Memory B cell (primary cell): ENCODE measurements at places on chromosomes 11 and 22.
A peak's percentile ranks its signal among the peaks of the same experiment; 100 is the strongest.

DNA sequence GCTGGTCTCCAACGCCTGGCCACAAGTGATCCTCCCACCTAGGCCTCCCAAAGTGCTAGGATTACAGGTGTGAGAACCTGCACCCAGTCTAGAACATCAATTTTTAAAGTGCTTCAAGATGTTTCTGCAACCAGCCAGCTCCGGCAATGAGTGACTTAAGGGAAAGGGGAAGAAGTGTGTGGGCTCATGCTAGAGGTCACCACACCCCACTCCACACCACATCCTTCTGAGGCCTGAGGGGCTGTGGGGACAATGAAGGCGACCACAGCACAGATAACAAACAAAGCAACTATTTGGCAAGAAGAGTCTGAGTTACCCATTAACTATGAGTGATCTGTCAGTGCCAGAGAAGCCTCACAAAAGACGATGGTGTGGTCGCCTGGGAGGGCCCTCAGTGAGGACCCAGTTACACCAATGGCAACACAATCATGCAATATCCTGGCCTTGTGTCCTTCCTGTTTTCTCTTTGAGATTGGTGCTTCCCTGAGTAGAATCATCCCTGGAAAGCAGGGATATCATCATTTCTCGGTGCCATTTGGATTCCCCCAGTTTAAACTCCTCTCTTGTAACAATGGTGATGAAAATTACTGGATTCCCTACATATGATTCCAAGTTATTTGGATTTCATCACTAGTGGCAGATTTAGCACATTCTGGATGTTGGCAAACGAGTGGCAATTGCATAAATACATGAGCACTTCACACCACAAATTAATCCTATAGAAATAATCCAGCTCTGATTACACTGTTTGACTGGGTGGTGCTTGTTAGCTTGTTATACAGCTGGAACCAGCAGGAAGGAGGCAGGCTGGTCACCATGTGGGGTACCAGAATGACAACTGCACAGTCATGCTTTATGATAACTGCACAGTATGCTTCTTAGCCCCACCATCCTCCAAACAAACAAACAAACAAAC lies 18.4 kb downstream of the ABTB2 start:
- peaks cover 2% of the 10 kb centered on the region for H3K27me3 ChIP-seq
- H3K4me3 ChIP-seq = no peak overlapping the region
- peaks cover 8% of the 10 kb centered on the region for H3K4me1 ChIP-seq
- DNase-seq = no peak
- H3K36me3 ChIP-seq = no peaks in the 10 kb centered on the region
- H3K27ac ChIP-seq = no peak overlapping the region

DNA sequence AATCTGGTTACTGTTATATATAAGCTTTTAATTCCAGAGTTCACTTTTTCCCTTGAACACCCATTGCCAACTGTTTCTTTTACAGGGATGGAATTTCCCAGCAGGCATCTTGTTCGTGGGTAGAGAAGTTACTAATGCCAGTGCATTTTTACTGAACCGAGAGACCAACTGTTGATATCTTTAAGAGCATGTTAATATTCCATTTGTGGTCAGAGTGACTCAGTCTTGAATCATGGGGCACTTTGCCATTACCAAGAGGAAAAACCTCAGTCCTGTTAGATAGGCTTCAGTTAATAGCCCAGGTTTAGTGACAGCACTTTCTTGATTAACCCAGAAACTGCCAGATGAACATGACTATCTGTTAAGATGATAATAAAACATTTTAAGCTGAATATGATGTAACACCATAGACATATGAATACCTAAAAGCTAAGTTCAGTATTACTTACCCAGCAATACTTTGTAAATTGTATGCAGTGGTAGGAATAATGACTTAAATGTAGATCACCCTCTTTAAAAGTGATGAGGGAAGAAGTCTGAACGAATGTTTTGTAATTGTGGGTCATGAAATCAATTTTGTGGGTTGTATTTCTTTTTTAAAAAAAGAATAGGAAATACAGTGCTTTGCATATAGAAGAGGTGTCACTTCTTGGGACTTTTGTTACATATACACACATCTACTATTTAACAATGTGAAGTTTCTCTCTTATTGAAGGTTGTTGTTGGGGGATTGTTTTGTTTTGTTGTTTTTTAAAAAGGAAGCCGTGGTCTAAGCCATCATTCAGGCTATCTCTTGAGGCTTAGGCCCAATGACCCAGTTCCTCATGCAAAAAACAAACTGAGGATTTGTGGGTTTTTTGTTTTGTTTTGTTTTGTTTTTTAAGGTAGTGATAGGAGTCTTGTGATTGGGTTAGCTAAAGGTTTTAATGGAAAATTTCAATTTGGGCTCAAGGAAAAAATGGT lies 79.2 kb upstream of the GRIK4 start:
- H3K27me3 ChIP-seq = no peaks in the 10 kb centered on the region
- H3K27ac ChIP-seq = no peak overlapping the region
- no peaks in the 10 kb centered on the region for H3K4me1 ChIP-seq
- no peak overlapping the region for H3K4me3 ChIP-seq
- no peak for DNase-seq
- peaks cover 9% of the 10 kb centered on the region for H3K36me3 ChIP-seq

DNA sequence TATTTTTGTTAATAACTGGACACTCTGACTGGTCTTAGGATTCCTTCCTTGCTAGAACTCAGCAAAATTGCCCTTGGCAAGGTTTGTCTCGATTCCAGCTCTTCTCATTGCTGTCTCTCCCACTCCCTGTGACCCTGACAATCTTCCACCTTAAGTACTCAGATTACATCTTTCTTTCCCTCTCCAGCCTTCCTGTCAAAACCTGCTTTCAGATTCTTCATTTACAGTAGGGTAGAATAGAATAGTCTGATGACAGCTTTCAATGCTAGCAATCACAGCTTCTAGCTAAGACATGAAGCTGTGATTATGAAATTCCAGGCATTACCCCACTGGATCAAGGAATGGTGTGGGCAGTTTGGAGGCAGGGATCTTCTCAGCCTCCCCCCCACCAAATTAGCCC lies 39.2 kb upstream of the LMO2 start:
- no peaks in the 10 kb centered on the region for H3K36me3 ChIP-seq
- no peak overlapping the region for H3K4me3 ChIP-seq
- H3K27ac ChIP-seq = no peak overlapping the region

DNA sequence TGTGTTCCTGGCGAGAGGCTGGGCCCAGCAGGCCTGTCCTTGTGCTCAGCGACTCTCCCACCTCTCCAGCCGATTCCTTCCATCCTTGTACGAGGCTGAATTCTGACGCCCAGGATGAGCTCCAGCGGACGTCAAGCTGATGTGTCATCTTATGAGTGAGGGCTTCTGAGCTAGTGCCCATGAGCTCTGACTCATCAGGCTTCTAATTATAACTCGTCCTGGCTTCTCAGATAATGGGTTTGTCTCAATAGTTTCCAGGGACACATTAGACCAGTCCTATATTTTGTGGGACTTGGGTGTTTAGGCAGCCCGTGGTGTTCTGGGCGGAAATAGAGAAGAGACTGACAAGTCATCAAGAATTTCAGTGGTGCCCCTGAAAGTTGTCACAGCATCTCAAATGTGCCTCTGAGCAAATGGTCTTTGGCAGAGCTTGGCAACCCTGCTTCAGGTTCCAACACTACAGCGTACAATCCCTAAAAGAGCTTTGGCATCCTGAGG lies 108.2 kb upstream of the CD44 start:
- H3K27ac ChIP-seq = peak overlapping the region; percentile 75
- H3K27me3 ChIP-seq = no peaks in the 10 kb centered on the region
- peaks cover 24% of the 10 kb centered on the region for H3K4me1 ChIP-seq
- no peak for DNase-seq
- H3K36me3 ChIP-seq = peaks cover 2% of the 10 kb centered on the region

- H3K4me3 ChIP-seq = no peak overlapping the region
- peaks cover 6% of the 10 kb centered on the region for H3K27me3 ChIP-seq
- no peaks in the 10 kb centered on the region for H3K36me3 ChIP-seq
- DNase-seq = no peak
- H3K4me1 ChIP-seq = no peaks in the 10 kb centered on the region
- H3K27ac ChIP-seq = no peak overlapping the region
Measured at GRCh38 chr22:48975316-48975741, 852.3 kb downstream of the BRD1 start.

GRCh38 chr11:125995313-125995712 lies 49.5 kb downstream of the VSIG10L2 start:
- H3K36me3 ChIP-seq = no peaks in the 10 kb centered on the region
- peaks cover 5% of the 10 kb centered on the region for H3K4me1 ChIP-seq
- no peak overlapping the region for H3K27ac ChIP-seq
- H3K27me3 ChIP-seq = peaks cover 5% of the 10 kb centered on the region
- DNase-seq = no peak

DNA sequence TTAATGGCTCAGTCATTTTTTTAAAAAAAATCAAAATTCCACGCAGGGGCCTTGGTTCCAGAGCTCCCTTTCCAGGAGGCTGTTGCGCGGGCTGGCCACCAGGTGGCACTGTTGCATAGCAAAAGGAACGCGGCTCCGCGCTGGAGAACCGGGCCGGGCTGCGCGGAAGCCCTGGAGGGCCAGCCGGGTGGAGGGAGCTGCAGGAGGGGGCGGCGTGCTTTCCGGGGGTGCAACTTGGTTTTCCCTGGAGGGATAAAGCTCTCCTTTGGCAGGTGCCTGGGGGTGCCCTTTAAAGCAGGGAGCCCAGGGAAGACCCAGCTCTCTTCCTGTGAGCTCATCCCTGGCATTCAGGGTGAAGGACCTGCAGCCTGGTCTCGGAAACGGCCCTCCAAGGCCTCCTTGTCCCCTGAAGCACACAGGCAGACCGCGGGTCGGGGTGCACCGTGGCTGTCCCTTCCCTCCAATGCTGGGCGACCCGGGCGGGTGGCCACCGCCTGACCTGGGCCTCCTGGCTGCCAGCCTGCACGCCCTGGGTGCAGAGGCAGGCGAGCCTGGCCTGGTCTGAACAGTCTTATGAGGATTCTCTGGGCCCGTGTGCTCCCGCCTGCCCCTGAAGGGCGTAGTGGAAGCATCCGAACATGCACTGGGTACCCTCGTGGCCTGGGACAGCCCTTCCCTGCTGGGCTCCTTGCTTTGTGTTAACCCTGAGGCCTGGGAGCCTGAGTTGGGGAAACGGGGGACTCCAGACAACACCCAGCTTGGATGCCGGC lies 23.4 kb downstream of the KRTAP5-5 start:
- no peak overlapping the region for H3K4me3 ChIP-seq
- no peaks in the 10 kb centered on the region for H3K4me1 ChIP-seq
- H3K27me3 ChIP-seq = peaks cover 12% of the 10 kb centered on the region
- no peak overlapping the region for H3K27ac ChIP-seq

DNA sequence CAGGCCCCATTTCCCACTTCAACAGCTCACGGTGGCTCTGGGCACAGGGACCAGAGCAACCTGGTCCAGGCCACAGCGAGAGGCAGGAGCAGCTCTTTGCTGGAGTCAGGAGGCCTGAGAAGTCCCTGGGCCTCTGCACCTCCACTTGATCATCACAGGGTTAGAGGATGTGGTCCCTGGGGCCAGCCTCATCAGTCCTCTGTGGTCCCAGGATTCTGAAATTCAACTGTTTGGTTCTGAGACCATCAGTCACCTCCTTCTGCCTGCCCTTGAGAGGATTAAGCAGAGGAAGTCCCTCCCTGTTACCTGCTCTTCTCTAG lies 24.9 kb upstream of the CBX7 start:
- H3K4me3 ChIP-seq = no peak overlapping the region
- H3K27ac ChIP-seq = no peak overlapping the region
- H3K27me3 ChIP-seq = no peaks in the 10 kb centered on the region

DNA sequence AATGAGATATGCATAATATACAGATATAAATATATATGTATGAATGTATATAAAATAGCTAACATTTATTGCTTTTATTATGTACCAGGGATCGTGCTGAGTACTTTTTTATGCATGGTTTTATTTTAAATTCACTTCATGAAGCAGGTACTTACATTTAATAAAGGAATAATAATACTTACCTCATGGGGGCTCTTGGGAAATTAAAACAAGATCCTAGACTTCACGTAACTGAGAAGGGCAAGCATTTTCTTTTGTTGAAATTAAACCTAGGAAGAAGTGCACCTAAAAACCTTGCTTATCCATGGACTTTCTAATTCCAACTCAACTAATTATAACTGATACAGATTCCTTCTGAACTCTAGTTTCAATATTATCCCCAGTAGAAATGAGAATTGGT lies 40.0 kb upstream of the ABTB2 start:
- H3K27me3 ChIP-seq = peaks cover 13% of the 10 kb centered on the region
- H3K36me3 ChIP-seq = peaks cover 2% of the 10 kb centered on the region
- no peak overlapping the region for H3K4me3 ChIP-seq
- no peak for DNase-seq
- H3K4me1 ChIP-seq = no peaks in the 10 kb centered on the region

- no peak overlapping the region for H3K27ac ChIP-seq
- H3K36me3 ChIP-seq = no peaks in the 10 kb centered on the region
- H3K27me3 ChIP-seq = no peaks in the 10 kb centered on the region
- H3K4me3 ChIP-seq = no peak overlapping the region
Measured at GRCh38 chr11:95453616-95454171, 222.7 kb upstream of the SESN3 start.

- H3K27me3 ChIP-seq = no peaks in the 10 kb centered on the region
- DNase-seq = no peak
- H3K27ac ChIP-seq = no peak overlapping the region
- H3K36me3 ChIP-seq = peaks cover 22% of the 10 kb centered on the region
- H3K4me1 ChIP-seq = peaks cover 17% of the 10 kb centered on the region
- H3K4me3 ChIP-seq = no peak overlapping the region
Measured at GRCh38 chr11:9982796-9983579, 311.0 kb downstream of the SBF2 start.

DNA sequence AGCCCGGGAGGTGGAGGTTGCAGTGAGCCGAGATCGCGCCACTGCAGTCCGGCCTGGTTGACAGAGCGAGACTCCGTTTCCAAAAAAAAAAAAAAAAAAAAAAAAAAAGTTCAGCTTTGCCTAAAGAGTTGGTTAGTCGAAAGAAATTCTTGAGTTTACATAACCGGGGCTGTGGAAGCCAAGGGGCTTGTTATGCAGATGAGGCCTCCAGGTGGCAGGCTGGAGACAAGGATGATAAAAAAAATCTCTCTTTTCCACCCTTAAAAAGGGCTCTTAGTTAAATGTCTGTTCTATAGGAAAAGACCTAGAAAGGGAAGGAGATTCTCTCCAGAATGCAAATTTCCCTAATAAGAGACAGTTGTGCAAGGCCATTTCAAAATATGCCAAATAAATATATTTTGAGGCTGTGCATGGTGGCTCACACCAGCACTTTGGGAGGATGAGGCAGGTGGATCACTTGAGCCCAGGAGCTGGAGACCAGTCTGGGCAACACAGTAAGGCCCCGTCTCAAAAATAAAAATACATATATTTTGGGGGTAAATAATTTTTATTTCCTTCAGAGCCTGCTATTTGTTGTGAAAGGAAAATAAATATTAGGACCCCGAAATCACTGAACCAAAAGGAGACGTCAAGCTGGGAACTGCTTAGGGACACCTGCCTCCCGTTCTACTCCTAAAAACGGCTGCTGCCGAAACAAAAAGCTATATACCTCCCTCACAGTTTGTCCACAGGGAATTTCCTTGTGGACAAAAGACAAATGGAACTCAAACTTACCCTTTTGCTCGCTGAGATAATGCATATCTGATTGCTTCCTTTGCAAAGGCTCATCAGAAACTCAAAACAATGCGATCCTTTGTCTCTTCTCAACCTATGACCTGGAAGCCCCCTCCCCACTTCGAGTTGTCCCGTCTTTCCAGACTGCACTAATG lies 2.4 kb upstream of the IFITM2 start:
- no peak for DNase-seq
- H3K36me3 ChIP-seq = no peaks in the 10 kb centered on the region
- no peak overlapping the region for H3K4me3 ChIP-seq
